Tibial nerve (tissue), 4 donors: ENCODE measurements at places on chromosomes 11 and 22.

DNA sequence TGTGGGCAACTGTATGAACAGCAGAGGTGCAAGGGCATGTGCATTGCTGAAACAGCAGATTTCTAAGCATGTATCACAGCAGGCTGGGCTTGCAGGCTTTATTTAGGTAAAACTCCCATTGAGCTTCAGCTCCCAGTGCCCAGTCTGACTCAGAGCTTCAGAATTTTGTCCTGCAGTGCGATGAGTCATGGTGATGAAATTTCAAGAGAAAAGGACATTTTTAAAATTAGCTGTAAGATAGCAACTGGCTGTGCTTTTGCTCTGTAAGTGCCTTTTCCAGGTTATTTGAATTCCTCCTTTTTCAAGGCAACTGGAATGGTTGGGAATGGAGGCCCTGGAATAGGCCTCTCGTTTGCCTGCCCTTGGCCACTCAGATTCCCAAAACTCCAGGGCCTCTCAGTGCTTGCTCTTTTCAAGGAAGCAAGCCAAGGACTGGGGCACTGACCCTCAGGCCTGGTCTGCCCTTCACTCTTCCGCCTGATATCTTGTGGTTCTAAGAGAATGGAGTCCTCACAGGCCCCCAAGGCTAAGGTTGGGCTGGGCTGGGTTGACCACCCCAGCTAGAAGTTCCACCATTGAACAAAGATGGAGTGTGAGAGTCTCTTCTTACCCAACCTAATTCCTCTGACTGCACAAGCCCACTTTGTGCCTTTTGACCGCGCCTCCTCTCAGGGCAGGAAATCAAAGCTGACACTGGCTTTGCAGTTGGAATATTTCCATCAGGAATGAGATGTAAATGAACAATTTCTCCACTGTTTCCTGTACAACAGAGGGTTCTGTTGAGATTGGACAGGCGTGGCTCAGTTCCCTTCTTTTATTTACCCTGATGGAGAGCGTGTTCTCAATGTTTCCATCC lies 59.5 kb upstream of the PRSS23 start:
- no peaks in the 10 kb centered on the region for H3K36me3 ChIP-seq
- no peaks in the 10 kb centered on the region for H3K27me3 ChIP-seq
- peak; percentile 14 for DNase-seq
- no peak overlapping the region for H3K4me3 ChIP-seq

GRCh38 chr11:92826603-92827002 lies 142.8 kb upstream of the MTNR1B start:
- H3K27ac ChIP-seq = no peak overlapping the region
- peaks cover 3% of the 10 kb centered on the region for H3K4me1 ChIP-seq
- H3K4me3 ChIP-seq = no peak overlapping the region
- no peaks in the 10 kb centered on the region for H3K36me3 ChIP-seq

DNA sequence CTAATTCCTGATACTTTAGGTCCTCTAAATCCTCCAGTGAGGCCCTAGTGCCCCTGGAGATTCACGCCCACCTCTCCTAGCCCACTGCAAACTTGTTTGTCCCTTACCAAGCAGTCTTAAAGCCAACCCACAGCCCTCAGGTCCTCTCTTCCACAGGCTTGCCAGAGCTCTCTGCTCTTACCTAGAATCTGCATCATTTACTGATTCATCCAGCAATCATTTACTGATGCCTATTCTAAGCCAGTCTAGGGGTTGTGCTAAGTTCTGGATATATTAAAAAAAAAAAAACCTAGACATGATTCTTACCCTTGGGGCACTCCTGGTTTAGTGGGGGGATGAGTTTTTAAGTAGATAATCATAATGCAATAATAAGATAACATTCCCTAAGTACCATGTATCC lies 43.0 kb upstream of the PLET1 start:
- no peaks in the 10 kb centered on the region for H3K36me3 ChIP-seq
- no peaks in the 10 kb centered on the region for H3K27me3 ChIP-seq
- H3K27ac ChIP-seq = no peak overlapping the region
- no peak overlapping the region for H3K4me3 ChIP-seq

GRCh38 chr11:96126917-96127595 lies 203.1 kb upstream of the MTMR2 start:
- H3K27me3 ChIP-seq = no peaks in the 10 kb centered on the region
- H3K36me3 ChIP-seq = no peaks in the 10 kb centered on the region
- no peak overlapping the region for H3K4me3 ChIP-seq
- no peaks in the 10 kb centered on the region for H3K4me1 ChIP-seq

DNA sequence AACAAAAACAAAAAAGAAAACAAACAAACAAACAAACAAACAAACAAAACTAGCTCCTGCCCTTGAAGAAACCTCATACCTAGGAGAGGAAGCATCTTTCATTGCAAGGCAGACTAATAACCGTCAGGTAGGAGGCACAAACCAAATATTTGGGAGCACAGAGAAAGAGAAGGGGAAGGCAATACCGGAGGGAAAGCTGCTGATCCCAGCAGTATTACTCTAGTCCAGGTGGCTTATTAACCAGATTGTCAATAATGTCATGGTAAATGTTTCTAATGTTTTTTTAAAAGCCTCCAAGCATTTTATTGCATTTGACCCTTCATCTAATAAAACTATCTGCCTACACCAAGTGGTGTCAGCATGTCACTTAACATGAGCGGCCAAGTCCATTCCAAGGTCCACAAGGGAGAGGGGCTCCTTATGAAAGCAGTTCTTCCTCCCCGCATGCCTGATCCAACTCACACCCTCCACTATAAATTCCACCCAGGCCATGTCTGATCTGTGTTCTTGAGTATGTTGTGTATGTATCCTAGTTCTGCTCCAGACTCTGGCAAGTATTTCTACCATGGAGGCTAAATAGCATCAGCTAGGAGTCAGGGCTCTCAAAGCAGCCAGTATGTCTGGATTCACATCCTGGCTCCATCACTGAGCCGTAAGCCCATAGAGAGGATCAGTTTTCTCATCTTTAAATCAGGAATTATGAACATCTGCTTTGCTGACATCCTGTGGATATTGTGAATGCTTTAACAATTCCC lies 208.1 kb upstream of the TENM4 start:
- H3K27me3 ChIP-seq = no peaks in the 10 kb centered on the region
- no peak overlapping the region for H3K4me3 ChIP-seq
- H3K36me3 ChIP-seq = no peaks in the 10 kb centered on the region
- no peak for DNase-seq
- no peaks in the 10 kb centered on the region for H3K4me1 ChIP-seq
- H3K27ac ChIP-seq = no peak overlapping the region

- H3K27me3 ChIP-seq = no peaks in the 10 kb centered on the region
- H3K27ac ChIP-seq = no peak overlapping the region
- H3K4me3 ChIP-seq = no peak overlapping the region
These were observed 20.2 kb downstream of the IGLL5 start for GRCh38 chr22:22907551-22908494.

GRCh38 chr11:57675176-57675941 lies 7.4 kb downstream of the ZDHHC5 start:
- no peak overlapping the region for H3K27ac ChIP-seq
- H3K4me3 ChIP-seq = no peak overlapping the region
- no peak for DNase-seq
- H3K4me1 ChIP-seq = peaks cover 8% of the 10 kb centered on the region
- H3K36me3 ChIP-seq = peaks cover 4% of the 10 kb centered on the region

DNA sequence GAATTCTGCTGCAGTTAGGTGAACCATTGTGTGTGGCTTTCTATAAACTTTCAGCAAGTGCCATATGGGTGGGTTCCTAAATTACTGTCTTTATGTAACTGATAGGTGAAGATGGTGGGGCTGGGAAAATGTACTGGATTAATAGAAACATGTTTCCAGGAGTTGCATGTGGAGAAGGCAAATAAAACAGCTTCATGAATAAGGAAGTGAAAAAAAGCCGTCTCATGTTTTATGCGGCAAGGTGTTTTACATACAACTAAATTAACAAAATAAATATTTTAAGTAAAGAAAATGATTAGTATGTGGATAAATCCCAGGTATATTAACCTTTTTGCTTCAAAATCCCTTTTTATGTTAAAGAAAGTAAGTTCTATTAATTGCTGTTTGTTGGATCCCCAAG lies 67.2 kb downstream of the EXT2 start:
- no peak overlapping the region for H3K4me3 ChIP-seq
- H3K27ac ChIP-seq = no peak overlapping the region
- no peaks in the 10 kb centered on the region for H3K4me1 ChIP-seq

- no peaks in the 10 kb centered on the region for H3K4me1 ChIP-seq
- H3K27me3 ChIP-seq = no peaks in the 10 kb centered on the region
- DNase-seq = no peak
- no peak overlapping the region for H3K4me3 ChIP-seq
- H3K36me3 ChIP-seq = no peaks in the 10 kb centered on the region
- H3K27ac ChIP-seq = no peak overlapping the region
These were observed 56.0 kb downstream of the CELSR1 start for GRCh38 chr22:46481386-46481785.

DNA sequence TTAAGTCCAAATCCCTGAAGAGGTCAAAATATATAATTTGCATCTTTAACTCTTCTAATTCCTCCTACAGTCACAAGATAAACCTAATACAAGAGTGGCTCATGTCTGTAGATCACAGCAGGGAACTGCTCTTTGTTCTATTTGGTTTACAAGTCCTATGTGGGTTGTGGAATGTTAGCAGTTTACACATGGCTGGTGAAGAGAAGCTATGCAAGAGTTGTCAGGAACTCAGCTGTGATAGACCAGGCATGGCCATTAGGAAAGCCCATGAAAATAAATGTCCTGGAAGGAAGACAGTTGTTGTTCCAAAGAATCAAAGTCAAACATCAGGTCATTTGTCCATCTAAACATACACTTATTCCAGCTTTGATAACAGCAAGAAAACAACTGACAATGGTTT lies 312.4 kb upstream of the PITPNB start:
- H3K4me1 ChIP-seq = peaks cover 21% of the 10 kb centered on the region
- no peaks in the 10 kb centered on the region for H3K27me3 ChIP-seq
- DNase-seq = no peak
- H3K27ac ChIP-seq = no peak overlapping the region

DNA sequence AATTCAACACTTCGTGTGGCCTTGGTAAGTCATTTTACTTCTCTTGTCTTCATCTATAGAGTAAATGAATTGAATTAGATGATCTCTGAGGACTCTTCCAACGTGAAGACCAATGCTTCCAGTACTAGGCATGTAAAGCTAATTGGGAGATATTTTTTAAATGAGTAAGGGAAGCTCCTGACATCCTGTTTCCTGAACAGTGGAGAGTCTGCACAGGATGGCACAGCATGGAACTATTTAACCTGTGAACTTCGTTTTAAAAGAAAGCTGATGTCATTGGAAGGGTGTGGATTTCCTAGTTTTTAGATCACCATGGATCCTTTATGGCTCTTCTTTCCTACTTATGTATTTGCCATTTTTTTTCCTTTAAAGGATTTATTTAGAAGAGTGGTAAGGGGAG lies 48.4 kb upstream of the HSD17B12 start:
- H3K27me3 ChIP-seq = peaks cover 46% of the 10 kb centered on the region
- DNase-seq = no peak
- no peaks in the 10 kb centered on the region for H3K36me3 ChIP-seq
- no peaks in the 10 kb centered on the region for H3K4me1 ChIP-seq

DNA sequence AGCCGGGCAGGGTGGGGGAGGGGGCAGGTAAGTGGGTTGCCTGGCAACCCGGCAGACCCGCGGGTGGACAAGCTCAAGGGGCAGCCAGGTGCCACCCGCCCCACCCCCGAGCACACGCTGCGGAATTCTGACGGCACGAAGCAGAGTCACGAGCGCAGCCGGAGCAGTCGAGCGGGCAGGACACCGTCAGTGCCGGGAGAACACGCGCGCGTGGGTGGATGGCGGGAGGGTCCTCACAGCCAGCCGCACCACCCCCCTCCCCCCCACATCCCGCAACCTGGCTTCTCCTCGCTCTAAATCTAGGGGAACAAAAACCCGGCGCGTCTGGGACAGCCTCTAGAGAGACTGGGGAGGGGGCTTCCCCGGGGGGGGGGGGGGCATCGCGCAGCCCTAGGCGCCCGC lies 133.1 kb upstream of the HSD17B12 start:
- no peaks in the 10 kb centered on the region for H3K4me1 ChIP-seq
- H3K4me3 ChIP-seq = peak overlapping the region; percentile 39
- H3K36me3 ChIP-seq = no peaks in the 10 kb centered on the region
- no peak overlapping the region for H3K27ac ChIP-seq
- H3K27me3 ChIP-seq = no peaks in the 10 kb centered on the region

DNA sequence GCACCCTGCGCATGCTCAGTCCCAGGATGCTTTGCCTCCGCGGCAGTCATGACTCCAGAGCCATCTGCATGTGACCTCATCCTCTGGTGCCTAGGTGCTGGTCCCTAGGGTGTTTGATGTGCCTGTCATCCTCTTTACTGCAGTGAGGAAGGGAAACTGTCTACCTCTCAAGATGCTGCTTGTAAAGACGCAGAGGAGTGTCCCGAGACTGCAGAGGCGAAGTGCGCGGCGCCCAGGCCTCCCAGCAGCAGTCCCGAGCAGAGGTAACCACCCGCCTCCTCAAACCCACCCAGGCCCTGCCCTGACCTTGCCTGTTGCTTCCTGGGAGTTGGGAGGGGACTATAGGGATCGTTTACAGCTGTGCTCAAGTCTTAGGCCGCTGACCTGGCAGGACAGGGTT lies 74.6 kb upstream of the GAL start:
- peaks cover 100% of the 10 kb centered on the region for H3K36me3 ChIP-seq
- no peak for DNase-seq

DNA sequence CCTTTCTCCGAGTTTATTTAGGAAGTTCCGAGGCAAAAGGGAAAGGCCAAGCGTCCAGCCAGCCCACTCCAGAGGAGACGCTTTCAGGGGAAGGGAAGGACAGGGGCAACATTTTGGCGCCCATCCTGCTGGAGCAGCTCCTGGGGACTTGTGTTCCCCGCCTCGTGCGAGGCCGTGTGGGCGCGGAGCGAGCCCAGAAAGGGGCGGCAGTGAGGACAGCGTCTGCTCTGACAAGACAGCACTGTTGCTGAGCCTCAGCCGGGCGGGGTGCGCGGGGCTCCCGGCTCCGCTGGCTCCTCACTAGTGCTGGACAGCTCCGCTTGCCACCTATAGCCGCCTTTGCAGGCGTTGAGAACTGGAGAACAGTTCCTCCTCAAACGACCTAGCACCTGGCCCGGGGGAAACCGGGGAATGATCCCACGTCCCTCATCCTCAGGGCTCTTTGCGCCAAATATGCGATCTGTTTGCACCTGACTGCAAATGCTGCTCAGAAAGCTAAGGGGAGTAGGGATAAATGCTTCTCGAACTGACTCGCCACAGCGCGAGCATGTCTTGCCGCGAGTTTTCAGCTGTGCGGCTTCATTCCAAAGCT lies 722 bp upstream of the GUCY1A2 start:
- peaks cover 39% of the 10 kb centered on the region for H3K27me3 ChIP-seq
- no peak overlapping the region for H3K27ac ChIP-seq
- peak; percentile 13 for DNase-seq
- peak overlapping the region; percentile 22 for H3K4me3 ChIP-seq
- peaks cover 14% of the 10 kb centered on the region for H3K4me1 ChIP-seq
- no peaks in the 10 kb centered on the region for H3K36me3 ChIP-seq

GRCh38 chr11:25981998-25982397 lies 349.9 kb upstream of the ANO3 start:
- peak; percentile 26 for DNase-seq
- no peaks in the 10 kb centered on the region for H3K4me1 ChIP-seq

- no peak overlapping the region for H3K4me3 ChIP-seq
- no peak for DNase-seq
- no peaks in the 10 kb centered on the region for H3K27me3 ChIP-seq
- no peak overlapping the region for H3K27ac ChIP-seq
- no peaks in the 10 kb centered on the region for H3K36me3 ChIP-seq
These were observed 68.3 kb downstream of the BCR start for GRCh38 chr22:23248583-23248982.
